ENCODE measurements at places on chromosomes 12 and 14. TPM values are rescaled to one million over a fixed set of nuclear protein-coding genes. Genes with fewer than 3 reads are reported as not detected.
A peak's percentile ranks its signal among the peaks of the same experiment; 100 is the strongest.

- no peak for DNase-seq
- no peak overlapping the region for H3K27ac ChIP-seq
- no peaks in the 10 kb centered on the region for H3K36me3 ChIP-seq
- H3K4me3 ChIP-seq = no peak overlapping the region
- H3K27me3 ChIP-seq = no peaks in the 10 kb centered on the region
Measured at GRCh38 chr12:69884386-69884785, 59.4 kb downstream of the MYRFL start.

- DNase-seq = no peak
- peaks cover 3% of the 10 kb centered on the region for H3K4me1 ChIP-seq
- H3K4me3 ChIP-seq = no peak overlapping the region
- no peaks in the 10 kb centered on the region for H3K27me3 ChIP-seq
- H3K36me3 ChIP-seq = peaks cover 14% of the 10 kb centered on the region
Measured at GRCh38 chr12:6546016-6546415, 9.8 kb downstream of the IFFO1 start.

DNA sequence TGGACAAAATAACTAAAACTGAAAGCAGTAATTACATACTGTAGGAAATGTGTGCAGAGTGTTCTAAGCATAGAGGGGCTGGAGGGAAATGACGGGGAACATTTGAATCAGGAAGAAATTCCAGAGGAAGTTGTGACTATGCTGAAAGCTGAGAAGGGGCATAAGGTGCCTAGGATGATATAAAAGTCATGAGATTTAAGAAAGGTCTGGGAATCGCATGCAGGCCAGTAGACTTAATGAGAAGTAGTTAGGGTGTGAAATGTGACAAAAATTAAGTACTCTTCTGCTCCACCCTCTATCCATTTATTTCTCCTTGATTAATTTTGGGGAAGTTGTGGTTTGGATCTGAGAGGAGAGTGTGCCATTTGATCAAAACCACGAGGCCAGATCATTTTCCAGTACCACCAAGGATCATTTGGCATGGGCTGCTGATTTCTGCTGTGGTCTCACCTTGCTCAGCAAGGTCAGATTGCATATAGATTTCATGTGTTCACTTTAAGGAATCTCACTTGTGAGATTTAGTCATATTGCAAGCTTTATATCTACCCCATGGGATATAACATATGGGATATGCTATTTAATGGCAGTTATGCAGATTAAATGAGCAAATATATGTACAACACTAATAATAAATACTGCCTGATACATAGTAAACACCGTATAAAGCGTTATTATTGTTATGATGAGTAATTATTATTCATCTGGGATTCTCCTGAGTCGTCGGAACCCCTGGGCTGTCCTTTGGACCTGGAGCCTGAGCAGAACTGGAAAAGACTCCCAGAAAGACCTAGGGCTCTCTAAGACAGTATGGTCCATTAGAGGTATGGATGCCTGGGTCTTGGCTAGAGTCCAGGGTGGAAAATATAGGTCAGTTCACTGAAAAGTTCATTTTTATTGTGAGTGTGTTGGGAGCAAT, 72.3 kb downstream of the SRGAP1 start:
- no peaks in the 10 kb centered on the region for H3K36me3 ChIP-seq
- no peaks in the 10 kb centered on the region for H3K27me3 ChIP-seq
- H3K4me3 ChIP-seq = no peak overlapping the region
- H3K27ac ChIP-seq = peak overlapping the region; percentile 64

- H3K27me3 ChIP-seq = no peaks in the 10 kb centered on the region
- H3K36me3 ChIP-seq = no peaks in the 10 kb centered on the region
- no peak overlapping the region for H3K4me3 ChIP-seq
- DNase-seq = no peak
Measured at GRCh38 chr14:22252686-22253085, 336.3 kb downstream of the DAD1 start.

DNA sequence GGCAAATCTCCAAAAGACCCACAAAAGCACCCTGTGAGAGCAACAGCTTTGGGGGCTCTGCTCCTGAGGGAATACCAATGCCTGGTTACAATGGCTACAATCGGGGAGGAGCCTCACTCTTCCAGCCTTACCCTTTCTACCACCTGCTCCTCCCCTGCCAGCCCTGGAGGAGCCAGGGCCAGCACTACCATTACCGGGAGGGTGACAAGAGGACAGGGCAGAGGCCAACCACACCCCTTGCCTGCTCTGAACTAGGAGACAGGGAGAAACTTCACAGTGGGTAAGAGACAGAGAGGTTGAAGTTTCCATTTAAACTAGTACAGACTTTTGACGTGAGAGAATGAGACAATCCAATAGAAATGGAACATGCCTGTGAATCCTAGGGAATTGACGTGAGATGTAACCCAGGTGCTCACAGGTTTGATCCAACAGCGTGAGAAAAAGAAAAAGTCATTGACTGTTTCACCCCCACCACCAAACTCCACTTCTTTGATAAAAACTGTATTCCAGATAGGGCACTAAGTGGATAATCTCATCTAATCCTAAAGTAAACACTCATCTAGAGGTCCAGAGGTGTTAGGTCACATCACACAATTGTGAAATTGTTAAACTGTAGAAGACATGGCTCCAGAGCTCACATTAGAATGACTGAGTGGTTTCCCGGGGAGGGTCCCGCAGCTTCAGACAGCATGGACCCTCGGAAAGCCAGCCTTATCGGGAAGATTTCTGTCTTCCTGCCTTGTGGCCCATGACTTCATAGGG, 8.4 kb upstream of the TC2N start:
- H3K4me3 ChIP-seq = no peak overlapping the region
- no peaks in the 10 kb centered on the region for H3K4me1 ChIP-seq
- DNase-seq = no peak
- H3K36me3 ChIP-seq = no peaks in the 10 kb centered on the region

DNA sequence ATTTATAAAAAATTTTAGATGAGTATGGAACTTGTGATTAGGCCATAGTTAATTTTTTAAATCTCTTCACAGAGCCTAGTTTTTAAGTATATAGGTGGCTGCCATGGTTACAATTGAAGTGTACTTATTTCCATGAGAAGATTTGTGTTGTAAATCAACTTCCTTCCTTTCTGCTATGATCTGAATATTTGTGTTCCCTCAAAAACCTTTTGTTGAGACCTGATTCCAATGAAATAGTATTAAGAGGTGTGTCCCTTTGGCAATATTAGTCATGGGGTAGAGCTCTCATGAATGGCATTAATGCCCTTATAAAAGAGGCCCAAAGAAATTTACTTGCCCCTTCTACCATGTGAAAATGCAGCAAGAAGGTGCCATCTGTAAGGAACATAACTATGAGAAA, 28.8 kb downstream of the ETNK1 start:
- no peaks in the 10 kb centered on the region for H3K27me3 ChIP-seq
- H3K36me3 ChIP-seq = peaks cover 8% of the 10 kb centered on the region
- no peaks in the 10 kb centered on the region for H3K4me1 ChIP-seq

GRCh38 chr14:95305145-95305544, 14.6 kb downstream of the CLMN start:
- H3K4me3 ChIP-seq = no peak overlapping the region
- no peak overlapping the region for H3K27ac ChIP-seq
- H3K36me3 ChIP-seq = no peaks in the 10 kb centered on the region

DNA sequence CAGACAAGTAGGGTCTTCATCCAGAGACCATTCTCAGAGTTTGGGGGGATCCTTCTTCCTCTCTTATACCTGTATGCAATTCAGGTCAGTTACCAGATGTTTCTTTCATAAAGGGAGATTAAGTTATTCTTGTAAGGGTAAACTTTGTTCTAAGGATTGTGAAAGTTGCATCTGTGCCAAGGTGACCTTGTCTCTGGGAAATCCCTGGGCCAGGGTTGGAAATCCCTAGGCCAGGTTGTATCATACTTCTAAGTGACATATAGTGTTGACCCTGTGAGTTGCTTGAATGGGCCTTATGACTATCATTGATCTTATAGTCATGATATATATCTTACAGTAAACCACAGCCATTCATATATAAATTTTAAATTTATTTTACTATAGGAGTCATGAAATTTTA, 436.9 kb downstream of the RMST start:
- no peaks in the 10 kb centered on the region for H3K4me1 ChIP-seq
- H3K4me3 ChIP-seq = no peak overlapping the region

DNA sequence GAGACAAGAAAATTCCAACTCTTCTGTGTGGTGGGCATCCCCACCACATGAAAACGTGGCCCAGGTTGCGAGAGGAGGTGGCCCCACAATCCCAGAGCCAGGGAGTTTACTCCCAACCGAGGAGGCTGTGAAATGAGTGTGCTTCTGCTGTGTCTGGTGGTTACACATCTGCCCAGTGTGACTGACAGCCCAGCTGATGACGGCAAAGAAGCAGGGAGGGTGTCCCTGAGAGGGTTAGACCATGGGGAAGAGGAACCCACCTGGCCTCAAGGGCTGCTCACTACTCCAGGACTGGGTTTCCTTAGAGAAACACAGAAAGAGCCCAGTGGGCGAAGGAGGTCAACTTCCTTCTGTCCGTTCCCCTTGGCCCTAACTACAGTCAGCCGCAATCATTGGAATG, 24.6 kb downstream of the ZFP36L1 start:
- H3K4me3 ChIP-seq = no peak overlapping the region
- H3K27me3 ChIP-seq = no peaks in the 10 kb centered on the region
- H3K27ac ChIP-seq = no peak overlapping the region
- H3K4me1 ChIP-seq = peaks cover 10% of the 10 kb centered on the region

GRCh38 chr12:89326239-89327040, 25.9 kb downstream of the DUSP6 start:
- no peaks in the 10 kb centered on the region for H3K27me3 ChIP-seq
- DNase-seq = no peak
- no peaks in the 10 kb centered on the region for H3K4me1 ChIP-seq
- H3K36me3 ChIP-seq = no peaks in the 10 kb centered on the region

- no peak overlapping the region for H3K27ac ChIP-seq
- peaks cover 16% of the 10 kb centered on the region for H3K4me1 ChIP-seq
- DNase-seq = no peak
- H3K4me3 ChIP-seq = no peak overlapping the region
- no peaks in the 10 kb centered on the region for H3K36me3 ChIP-seq
- H3K27me3 ChIP-seq = no peaks in the 10 kb centered on the region
Measured at GRCh38 chr12:31004666-31005065, 69.0 kb upstream of the DDX11 start.

DNA sequence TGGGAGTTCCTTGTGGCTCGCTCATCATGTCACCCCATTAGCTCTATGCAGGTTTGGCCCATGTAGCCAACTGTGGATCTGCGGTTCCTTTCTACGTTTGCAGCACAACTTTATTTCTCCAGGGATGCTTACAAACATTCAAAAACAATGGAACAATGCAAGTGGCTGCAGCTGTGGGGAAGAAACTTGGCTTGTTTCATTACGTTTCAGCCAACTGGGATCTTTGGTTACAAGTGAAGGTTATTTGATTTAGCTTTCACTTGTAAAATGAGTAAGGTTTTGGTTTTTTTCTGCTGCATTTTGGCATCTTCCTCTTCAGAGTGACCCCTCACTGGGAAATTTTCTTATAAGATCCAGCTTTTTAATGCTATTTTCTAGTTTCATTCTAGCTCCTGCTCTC, 105.9 kb downstream of the PLXNC1 start:
- peaks cover 12% of the 10 kb centered on the region for H3K4me1 ChIP-seq
- DNase-seq = no peak
- no peak overlapping the region for H3K27ac ChIP-seq
- no peak overlapping the region for H3K4me3 ChIP-seq
- no peaks in the 10 kb centered on the region for H3K36me3 ChIP-seq

DNA sequence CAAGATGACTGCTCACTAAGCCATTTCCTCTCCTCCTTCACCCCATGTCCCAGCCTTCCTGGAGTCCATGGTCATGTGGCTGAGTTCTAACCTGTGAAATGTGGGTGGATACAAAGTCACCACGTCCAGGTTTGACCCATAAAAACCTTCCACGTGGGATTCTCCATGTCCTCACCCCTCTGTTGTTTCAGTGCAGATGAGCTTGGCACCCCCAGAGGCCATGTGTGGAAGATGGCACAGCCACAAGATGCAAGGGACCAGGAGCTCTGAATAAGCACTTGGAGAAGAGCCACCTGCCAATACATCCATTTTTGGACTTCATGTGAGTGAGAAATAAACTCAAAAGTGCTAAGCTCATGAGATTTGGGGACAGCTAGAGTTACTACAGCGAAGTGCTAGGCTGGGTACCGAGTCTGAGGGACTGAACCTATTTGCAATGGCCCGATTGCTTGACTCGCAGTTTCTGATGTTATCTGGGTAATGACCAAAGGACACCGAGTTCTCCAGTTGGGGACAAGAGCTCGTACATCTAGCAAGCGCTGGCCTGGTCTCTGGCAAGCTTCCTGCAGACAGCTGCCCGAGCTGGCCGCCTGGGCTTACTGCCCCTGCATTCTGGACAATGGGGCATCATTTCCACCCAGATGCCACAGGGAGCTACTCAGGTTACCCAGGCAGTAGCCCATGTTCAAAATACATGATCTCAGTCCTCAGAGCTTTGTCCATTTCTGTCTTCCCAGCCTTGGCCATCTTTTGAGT, 7.7 kb upstream of the SLC24A4 start:
- no peaks in the 10 kb centered on the region for H3K4me1 ChIP-seq
- H3K27ac ChIP-seq = no peak overlapping the region
- DNase-seq = no peak

- no peak overlapping the region for H3K4me3 ChIP-seq
- no peak for DNase-seq
- H3K27me3 ChIP-seq = peaks cover 3% of the 10 kb centered on the region
- H3K36me3 ChIP-seq = no peaks in the 10 kb centered on the region
Measured at GRCh38 chr14:28761438-28762291, 4.9 kb upstream of the FOXG1 start.

DNA sequence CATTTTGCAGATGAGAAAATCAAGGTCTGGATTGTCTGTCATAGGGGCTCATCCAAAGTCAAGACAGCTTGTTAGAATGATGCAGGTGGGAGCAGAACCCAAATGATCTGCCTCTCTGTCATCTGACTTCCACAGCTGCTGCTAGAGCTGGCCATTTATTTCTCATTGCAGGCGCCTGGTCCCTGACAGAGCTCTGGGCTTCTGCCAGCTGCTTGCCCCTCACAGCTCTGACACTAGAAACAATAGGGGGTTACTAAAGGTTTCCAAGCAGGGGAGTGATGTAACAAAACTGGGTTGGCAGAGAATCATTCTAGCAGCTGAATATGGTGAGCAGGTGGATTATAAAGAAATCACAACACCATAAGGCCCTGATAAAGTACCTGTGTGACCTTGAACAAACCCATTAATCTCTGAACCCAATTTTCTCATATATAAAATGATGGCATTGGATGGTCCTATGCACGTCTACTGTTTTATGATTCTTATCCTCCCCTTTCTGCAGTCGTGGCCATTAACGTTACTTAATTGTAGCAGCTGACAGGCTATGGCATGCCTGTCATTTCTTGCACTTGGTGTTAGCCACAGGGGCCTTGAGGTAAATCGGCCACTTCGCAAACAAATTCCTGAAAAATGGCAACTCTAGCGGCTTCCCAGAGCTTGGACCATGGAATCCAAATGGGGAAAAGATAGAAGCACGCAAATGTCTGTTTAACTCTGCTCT, 134.6 kb downstream of the RMST start:
- H3K27me3 ChIP-seq = no peaks in the 10 kb centered on the region
- no peak overlapping the region for H3K27ac ChIP-seq
- DNase-seq = no peak
- no peaks in the 10 kb centered on the region for H3K36me3 ChIP-seq
- H3K4me1 ChIP-seq = no peaks in the 10 kb centered on the region

The MYF6 gene
- total RNA-seq = not detected

The PLA2G1B gene
- not detected for total RNA-seq

The TEP1 gene
- total RNA-seq = 32.4 TPM

The IRAK3 gene
- 35.8 TPM for total RNA-seq

The RACGAP1 gene
- total RNA-seq = 6.3 TPM

The ACOT6 gene
- total RNA-seq = not detected

The TOMM20L gene
- not detected for total RNA-seq

The TDRD9 gene
- total RNA-seq = under 0.01 TPM
